Stimulated activated CD4-positive, alpha-beta T cell treated with anti-CD3 and anti-CD28 coated beads, Interleukin-15, amount 100 ng/mL, for 48 hours (primary cell): ENCODE measurements at places on chromosomes 12 and 14.
A peak's percentile ranks its signal among the peaks of the same experiment; 100 is the strongest.

GRCh38 chr14:69818758-69819191, 21.7 kb upstream of the SLC10A1 start:
- DNase-seq, result peak; percentile 46

DNA sequence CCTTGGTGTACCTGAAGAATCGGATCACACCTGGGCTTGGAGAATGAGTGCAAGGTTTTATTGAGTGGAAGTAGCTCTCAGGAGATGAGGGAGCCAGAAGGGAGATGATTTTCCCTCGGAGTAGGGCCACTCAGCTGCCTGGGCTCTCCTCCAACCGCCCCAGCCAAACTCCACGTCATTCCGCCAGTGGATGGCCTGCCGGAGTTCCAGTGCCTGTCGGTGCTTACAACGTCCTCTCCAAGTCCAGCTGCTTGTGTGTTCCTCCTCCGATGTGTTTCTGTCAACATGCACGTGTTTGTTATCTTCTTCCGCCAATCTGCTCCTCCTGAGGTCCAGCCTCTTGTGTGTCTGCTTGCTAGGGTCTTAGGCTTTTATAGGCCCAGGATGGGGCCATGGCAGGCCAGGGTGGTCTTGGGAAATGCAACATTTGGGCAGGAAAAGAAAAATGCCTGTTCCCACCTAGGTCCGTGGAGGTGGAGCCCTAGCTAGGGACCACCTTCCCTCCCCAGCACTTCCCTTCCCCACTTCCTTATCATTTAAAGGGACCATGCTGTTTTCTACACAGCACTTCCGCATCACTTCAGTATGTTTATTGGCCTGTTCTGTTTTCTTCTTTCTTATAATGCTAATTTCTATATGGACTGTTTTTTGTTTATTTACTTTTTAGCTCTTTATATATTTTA, 343.2 kb downstream of the PDZRN4 start:
- no peak for DNase-seq

DNA sequence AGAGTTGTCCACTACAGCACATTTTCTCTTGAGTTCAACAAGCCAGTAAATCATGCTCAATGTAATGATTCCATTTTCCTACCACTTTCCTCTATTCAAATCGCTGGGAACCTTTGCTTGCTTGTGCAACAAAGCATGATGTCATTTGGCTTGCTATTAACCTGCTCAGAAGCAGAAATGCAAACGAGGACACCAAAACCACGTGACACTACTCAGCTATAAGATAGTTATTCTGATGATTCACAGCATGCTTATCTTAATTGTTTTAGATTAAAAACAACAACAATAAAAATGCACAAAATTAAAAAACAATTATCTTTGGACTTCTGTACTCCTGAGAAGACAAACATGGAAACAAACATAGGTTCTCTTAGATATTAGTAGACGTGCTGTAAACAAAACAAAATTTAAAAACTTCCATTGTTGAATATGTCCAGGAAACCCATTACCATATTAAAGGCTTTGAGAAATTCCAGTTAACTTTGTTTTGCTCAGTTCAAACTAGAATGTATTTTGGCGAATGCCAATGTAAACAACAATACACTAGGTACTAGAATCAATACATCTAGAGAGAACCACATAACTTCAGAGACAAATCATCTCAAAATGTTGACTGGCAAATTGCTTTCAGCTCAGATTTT, 77.5 kb upstream of the KRAS start:
- DNase-seq, result no peak

GRCh38 chr12:47361389-47362021, 281.7 kb upstream of the AMIGO2 start:
- no peak for DNase-seq

DNA sequence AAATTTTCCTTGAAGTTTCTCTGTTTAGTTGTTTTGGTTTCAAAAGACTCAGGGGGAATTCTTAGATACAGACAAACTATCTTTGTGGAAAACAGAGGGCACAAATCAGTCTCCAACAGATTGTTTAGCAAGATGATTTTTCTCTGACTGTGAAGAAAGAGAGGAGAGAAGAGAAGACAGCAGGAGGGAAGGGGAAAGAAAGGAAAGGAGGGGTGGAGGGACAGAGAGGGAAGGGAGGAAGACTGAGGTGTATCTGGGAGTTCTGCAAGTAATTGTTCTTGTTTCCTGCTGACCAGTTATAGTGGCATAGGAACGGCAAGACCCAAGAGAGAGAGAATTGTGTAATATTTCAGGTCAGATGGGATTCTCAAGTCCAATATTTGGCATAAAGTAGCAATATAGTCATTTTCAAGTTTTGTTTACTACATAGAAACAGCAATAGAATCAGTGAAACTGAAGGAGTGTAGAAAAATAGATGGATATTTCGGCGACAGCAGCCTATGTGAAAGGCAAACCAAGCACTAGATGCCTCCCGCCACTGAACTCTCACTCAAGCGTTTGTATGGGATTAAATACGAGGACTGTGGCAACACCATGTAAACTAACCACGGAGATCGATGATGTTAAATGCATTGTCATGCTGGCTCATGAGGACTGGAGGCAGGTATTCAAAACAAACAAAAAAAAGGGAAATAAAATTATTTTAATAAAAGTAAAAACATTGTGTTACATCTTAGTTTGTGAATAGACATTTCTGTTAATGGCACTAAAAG, 342.5 kb downstream of the SLC16A7 start:
- no peak for DNase-seq

GRCh38 chr12:1706632-1706980, 15.7 kb downstream of the ADIPOR2 start:
- DNase-seq, result no peak

DNA sequence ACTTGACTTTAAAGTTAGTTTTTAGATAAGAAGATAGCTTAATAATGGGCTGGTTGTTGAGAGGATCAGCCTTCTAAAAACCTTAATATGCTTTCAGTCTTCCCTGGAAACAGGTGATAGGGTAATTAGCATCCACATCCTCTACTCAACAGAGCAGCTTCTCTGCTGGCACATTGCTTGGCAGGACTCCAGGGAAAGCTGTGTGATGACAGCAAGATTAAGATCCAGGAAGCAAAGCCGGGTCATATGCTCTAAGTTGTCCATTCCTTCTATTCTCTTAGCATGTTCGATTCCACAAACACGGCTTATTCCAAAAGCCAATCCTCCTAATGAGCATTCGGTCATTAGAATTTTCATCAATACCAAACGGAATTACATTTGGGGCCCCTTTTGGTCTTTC, 87.0 kb downstream of the HMGA2 start:
- no peak for DNase-seq
